Activated naive CD8-positive, alpha-beta T cell treated with anti-CD3 and anti-CD28 coated beads, Interleukin-2, amount 50 U/mL, for 16 hours (primary cell): ENCODE measurements at places on chromosomes 12 and 14.
A peak's percentile ranks its signal among the peaks of the same experiment; 100 is the strongest.

DNA sequence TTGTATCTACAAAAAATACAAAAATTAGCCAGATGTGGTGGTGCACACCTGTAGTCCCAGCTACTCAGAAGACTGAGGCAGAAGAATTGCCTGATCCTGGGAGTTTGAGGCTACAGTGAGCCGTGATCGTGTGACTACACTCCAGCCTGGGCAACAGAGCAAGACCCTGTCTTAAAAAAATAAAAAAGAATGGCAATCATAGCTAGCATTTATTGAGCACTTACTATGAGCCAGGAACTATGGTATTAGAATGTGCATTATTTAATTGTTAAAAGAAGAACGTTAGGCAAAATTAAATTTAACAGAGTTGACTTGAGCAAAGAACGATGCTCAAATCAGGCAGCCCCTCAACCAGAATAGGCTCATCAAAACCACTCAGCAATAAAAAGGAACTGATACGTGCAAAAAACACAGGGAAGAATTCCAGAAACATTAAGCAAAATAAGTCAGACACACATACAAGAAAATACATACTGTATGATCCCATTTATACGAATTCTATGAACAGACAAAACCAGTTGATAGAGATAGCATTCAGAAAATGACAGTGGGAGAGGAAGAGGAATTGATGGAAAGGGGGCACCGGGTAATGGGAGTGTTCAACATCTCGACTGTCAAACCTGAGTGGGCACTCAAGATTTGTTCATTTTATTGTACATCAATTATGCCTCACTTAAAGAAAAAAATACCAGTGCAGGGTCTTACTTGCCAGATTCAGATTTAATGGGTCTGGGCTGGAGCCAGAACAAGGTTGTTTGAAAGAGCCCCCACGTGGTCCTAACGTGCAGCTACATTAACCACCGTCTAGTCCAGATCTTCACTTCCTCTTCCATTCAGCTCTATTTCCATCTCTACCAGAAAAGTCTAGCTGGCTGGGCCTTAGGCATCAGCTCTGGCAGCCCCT, 8.0 kb downstream of the SCNN1A start:
- no peak for DNase-seq

DNA sequence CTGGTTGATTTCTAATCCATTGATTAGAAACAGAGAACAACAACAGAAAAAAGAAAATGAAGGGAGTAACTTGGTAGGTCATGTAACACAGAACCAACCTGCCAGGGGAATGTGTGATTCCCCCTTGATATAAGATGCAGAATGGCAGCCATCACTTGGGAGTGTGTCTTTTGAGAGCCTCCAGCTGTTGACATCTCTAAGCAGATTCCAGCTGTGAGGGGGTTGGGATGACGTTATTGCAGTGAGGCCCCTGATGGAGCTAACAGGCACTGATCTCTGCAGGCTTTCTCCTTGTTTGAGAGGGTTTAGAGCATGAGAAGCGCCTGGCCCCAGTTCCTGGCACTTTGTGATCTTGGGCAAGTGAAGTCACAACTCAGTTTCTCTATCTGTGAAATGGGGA, 124.9 kb downstream of the PELI2 start:
- DNase-seq = no peak

GRCh38 chr14:69808919-69809808, 12.1 kb upstream of the SLC10A1 start:
- no peak for DNase-seq

DNA sequence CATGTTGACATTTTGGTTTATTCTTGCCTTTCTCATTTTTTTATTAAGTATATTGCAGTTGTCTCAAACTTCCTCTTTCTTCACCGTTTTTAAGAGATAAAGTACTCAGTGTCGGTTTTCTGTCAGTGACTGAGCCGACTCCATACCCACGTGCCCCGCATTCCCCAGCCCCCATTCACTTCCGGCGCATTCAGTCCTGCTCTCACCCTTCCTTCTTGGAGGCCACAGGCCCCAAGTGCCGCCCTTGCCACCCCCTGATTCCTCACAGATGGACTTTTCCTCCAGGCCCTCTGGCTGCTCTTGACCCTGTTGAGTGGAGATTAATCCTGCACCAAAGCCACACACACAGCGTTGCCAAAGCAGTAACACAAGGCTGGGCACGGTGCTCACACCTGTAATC, 19.1 kb upstream of the DNAH10 start:
- no peak for DNase-seq

DNA sequence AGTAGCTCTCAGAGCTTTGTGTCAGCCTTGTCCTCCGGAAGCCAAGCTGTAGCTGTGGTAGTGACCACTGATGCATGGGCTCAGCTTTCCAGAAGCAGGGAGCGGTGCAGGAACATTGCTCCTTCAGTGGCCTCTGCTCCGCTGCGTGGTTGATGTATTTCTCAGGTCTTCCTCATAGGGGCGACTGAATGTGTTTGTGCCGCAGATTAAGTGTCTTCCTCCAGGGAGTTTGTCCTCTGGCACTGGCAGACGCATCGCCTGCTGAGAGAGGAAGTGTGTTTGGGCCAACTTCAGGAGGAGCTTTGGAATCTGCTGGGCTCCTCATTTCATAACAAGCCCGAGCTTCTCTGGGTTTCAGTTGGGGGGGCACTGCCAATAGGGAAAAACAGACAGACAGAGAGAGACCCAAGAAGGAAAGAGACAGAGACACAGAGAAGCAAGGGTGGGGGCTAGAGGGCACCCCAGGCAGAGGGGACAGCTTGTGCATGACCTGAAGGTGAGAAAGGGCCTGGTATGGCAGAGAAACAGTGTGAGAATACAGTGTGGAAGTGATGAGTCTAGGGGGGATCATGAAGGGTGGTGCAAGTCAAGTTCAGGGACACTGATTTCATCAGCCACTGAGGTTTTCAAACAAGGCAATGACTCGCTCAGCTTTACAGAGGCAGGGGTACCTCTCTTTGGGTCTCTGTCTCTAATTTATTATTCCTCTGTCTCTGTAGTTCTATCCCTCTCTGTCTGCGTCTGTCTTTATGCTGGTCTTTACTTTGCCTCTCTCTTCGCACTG, 69.4 kb upstream of the PRIMA1 start:
- DNase-seq = no peak

- DNase-seq = no peak
These were observed 49.2 kb upstream of the CNOT2 start for GRCh38 chr12:70194076-70194475.

- no peak for DNase-seq
These were observed 1079.1 kb downstream of the BCL11B start for GRCh38 chr14:98192946-98193345.

GRCh38 chr14:71799841-71800240, 132.4 kb upstream of the RGS6 start:
- DNase-seq = no peak

- DNase-seq = peak; percentile 34
These were observed 730 bp downstream of the PPP1R3E start for GRCh38 chr14:23301969-23302289.

DNA sequence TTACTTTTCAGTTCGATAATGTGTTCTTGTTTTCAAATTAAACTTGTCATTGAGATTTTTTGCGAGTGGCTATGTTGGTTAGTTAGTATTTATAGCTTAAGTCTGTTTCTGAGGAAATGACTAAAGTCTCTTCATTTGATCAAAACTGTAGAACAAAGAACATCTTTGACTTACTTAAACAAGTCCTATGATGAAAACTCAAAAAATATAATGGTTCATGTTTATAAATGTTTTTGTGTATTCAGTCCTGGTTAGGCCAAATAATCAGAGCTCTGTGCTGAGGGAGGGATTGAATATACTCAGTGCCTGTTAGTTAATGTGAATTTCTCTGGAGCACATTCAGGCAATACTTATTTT, 51.7 kb downstream of the PPFIBP1 start:
- no peak for DNase-seq

DNA sequence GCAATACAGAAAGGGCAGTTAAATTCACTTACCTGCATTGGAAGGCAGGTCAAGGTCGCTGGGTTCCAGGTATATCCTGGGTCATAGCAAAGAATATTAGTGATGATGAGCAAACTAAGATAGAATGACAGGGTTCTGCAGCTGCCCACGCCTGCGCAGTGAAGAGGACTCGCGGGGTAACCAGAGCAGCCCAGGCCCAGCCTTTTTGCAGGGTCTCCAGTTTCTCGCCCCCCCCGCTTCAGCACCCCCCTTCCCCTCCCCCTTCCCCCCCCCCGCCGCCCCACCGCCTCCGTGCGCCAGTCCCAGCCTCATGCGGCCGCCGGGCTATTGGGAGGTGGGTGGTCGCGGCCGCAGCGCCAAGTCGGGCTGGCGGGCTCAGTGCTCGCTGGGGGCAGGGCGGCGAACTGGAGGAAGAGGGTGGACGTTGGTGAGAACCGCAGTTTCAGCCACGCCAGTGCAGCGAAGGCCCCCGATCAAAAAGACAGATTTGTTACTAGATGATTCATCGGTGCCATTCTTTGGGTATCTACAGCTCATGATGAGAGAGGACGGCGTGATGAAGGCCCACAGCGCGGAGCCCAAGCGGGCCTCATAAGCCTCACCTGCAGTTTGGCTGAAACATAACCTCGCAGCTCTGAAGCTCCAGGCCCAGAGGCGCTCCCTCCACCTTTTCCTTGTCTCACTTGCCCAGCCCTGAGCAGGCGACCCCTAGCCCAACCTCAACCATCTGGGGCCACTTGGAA, 20.2 kb downstream of the SLC2A3 start:
- no peak for DNase-seq

GRCh38 chr12:100279607-100280244, 12.7 kb downstream of the SCYL2 start:
- no peak for DNase-seq

DNA sequence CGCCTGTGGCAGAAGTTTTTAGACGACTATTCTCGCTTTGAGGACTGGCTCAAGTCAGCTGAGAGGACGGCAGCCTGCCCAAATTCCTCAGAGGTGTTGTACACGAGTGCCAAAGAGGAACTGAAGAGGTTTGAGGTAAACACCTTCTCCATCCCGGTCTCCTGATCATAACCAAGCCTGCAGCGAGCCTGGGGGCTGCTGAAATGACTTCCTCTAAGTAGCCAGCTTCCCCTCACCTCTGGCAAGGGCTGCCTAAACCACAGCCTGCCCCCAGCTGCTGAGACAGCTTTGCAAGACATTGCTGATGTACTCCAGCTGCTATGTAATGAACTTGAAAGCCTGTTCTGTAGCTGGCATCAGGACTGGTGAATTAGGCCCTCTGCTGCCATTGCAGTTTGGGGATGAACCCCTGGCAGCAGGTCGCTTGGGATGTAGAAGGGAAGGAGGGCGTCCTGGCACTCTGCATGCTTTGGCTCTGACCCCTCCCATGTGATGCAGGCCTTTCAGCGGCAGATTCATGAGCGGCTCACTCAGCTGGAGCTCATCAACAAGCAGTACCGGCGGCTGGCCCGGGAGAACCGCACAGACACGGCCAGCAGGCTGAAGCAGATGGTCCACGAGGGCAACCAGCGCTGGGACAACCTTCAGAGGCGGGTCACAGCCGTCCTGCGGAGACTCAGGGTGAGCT, 84.6 kb downstream of the ESR2 start:
- no peak for DNase-seq

GRCh38 chr12:80966001-80966400, 28.3 kb upstream of the LIN7A start:
- DNase-seq = no peak

DNA sequence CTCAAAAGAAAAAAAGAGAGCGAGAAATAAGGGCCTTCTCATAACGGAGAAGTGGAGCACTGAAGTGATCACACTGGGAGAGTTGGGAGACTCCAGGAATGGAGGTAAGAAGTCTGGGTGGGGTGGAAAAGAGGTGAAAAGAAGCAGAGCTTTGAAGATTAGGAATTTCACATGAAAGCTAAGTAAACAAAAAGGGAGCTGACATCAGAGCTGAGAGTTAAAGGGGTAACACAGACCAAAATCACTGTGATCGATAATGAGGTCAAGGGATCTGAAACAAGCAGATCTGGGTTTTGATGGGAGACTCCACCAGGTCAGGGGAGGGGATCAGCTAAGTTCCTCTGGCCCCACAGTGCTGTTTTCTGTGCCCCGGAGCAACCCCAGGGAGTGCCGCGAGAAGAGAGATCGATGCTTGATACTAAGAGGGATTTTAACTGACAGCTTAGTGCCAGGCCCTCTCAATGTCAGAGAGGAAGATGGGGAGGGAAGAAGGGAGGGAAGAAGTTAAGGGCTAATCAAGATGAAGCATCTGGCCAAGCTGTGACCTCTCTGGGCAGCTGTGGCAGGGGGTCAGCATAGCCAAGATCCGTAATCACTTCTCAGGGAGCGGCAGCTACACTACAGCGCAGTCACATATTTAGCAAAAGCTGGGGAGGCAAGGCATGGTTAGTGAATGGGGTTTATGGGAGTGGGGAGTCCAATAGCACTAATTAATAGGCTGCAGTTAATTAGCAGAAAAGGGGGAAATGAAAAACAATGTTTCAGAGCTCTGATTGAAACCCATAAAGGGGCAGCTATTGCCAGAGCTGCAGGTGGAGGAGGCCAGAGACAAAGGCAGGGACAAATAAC, 8.0 kb downstream of the AQP6 start:
- DNase-seq = no peak

- no peak for DNase-seq
These were observed 16.6 kb downstream of the RFLNA start for GRCh38 chr12:124311292-124312109.

- no peak for DNase-seq
These were observed 69.6 kb downstream of the CHST11 start for GRCh38 chr12:104526320-104526719.

DNA sequence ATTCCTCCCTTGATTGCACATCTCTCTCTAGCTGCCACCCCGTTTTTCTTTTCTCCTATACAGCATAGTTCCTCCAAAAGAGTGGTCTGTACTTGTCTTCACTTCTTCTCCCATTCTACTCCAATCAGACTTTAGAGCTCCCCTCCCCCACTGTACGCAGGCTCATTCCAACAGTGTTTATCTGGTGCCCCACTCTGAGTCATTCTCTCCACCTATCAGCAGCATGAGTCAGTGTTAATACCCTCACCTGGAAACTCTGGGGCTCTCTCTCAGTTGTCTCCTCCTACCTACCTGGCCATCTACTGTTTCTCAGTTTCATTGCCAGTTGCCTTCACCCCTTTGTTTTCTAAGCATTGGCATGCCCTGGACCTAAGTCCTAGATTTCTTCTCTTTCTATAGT, 175.1 kb upstream of the ARHGAP5 start:
- no peak for DNase-seq

GRCh38 chr14:68141281-68142088, 321.9 kb downstream of the RAD51B start:
- DNase-seq = no peak

GRCh38 chr12:104816845-104817503, 141.1 kb downstream of the SLC41A2 start:
- no peak for DNase-seq

DNA sequence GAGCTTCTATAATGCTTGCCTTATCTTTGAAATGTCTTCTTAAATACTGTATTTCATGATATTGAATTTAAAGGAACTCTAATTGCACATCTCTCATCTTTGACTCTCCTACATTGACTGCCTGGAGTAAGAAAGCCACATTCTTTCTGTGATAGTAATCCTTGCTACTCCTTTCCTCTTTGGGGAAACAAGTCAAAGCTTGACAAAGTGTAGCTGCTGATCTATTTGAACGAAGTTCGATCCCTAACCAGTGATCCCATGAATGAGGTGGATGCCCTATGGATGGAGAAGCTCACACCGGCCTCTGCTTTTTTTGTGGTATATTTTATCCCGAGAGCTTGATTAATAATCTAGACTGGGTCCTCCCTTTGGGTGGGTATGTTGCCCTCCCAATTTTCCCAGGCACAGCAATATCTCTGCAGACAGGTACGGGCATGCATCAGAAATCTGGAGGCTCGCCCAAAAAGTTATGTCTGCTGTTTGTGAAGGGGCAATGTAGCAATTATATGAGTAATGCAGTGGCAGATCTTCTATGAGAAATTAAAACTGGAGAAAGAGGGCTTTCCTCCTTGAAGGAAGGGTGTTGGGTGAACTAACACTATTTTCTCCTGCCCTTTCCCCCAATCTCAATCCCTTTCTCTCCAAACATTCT, 163.0 kb upstream of the FRMD6 start:
- no peak for DNase-seq
